Stimulated activated CD8-positive, alpha-beta memory T cell treated with anti-CD3 and anti-CD28 coated beads, Interleukin-4, amount 100 ng/mL, for 48 hours (primary cell): ENCODE measurements at places on chromosomes 13 and 19.
A peak's percentile ranks its signal among the peaks of the same experiment; 100 is the strongest.

GRCh38 chr13:105377452-105377851 lies 1158.0 kb downstream of the EFNB2 start:
- DNase-seq = no peak

- no peak for DNase-seq
Measured at GRCh38 chr13:61149331-61149730, 266.3 kb downstream of the PCDH20 start.

DNA sequence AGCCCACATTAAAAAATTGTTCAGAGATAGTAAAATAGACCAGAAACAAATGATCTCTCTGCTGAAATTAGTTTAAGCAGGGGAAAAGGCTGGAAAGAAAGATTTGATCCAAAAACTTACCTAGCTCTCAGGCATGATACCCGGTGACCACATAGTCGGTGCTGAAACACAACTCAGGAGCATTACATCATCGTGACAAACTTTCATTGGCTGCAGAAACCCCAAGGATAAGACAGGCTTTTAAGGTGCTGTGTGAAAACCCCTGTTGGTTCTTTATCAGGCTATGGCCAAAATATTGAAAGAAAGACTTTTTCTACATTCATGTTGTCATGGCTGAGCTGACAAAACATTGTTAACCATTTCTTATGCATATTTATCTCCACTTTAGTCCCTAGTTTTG lies 171.7 kb upstream of the KLF12 start:
- DNase-seq = no peak

DNA sequence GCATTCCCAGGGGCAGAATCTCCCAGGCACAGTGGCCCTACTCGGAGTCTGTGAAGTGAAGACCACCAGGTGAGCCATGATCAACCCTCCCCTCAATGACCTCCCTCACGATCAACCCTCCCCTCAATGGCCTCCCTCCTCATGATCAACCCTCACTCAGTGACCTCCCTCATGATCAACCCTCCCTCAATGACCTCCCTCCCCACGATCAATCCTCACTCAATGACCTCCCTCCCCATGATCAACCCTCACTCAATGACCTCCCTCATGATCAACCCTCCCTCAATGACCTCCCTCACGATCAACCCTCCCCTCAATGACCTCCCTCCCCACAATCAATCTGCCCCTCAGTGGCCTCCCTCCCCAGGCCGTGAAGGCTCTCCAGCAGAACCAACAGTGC lies 32.1 kb downstream of the SBNO2 start:
- DNase-seq = no peak

DNA sequence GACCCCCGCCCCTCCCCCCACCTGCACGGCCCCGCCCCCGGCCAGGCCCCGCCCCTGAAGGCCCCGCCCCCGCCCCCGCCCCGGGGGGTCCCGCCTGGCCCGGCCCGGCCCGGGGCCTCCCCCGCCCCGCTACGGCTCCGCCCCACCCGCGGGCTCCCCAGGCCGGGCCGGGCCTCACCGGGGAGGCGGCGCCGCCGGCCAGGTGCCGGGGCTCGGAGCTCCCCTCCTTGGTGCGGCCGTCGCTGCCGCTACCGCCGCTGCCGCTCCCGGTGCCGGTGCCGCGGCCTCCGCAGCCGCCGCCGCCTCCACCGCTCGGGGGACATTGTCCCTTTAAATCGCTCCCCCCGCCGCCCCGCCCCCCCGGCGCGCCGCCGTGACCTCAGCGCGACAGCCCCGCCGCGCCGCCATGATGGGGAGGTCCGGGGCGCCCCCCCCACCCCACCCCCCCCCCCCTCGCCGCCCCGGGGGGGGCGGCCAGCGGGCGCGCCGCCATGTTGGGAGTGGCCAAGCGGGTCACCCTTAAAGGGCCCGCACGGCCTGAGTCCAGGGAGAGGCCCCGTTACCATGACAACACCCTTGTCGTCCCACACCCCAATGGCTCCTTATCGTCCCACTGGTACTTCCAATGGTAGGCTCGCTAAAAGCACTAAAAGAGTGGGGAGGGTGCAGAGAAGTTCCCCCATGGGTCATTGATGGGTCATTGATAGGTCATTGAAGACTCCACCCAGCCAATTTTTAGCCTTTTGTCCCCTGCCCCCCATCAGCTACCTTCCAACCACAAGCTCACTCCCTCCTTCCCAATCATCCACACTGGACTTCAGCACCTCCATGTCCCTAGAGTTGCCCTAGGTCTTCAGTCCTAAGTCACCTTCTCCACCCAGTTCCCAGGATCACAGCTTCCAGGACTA lies at the start of gene WIZ:
Gene WIZ, minus strand, starts transcription at position 337 of the 908 bp plus-strand sequence. CDS start 1,649 bp downstream, outside the sequence.
- peak; percentile 89 for DNase-seq
